ENCODE measurements at places on chromosomes 5 and 9.
A peak's percentile ranks its signal among the peaks of the same experiment; 100 is the strongest.

- DNase-seq, result peak; percentile 77
Measured at GRCh38 chr5:114296191-114296590, 65.7 kb upstream of the KCNN2 start.

- no peak for DNase-seq
Measured at GRCh38 chr5:66180282-66181155, 36.4 kb downstream of the SREK1 start.

GRCh38 chr5:170614065-170614490 is 110.3 kb downstream of the KCNIP1 start:
- no peak for DNase-seq

DNA sequence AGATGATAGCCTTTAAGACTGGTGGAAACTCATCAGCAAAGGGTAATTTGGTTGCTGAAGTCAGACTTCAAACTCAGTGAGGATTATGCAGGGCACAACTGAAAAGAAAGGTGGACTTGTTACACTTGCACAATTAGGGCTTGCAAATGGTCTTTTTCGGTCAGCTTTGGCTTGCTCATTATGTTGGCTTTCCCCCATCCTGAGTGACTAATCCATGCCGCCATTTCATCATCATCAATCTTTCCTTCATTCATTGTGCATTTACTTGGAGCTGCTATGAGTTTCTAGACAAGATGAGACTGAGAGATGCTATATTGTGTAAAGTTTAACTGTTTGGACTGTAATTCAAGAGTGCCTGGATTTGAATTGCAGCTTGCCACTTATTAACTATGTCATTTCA is 134.8 kb upstream of the PPP1R2B start:
- DNase-seq, result no peak

DNA sequence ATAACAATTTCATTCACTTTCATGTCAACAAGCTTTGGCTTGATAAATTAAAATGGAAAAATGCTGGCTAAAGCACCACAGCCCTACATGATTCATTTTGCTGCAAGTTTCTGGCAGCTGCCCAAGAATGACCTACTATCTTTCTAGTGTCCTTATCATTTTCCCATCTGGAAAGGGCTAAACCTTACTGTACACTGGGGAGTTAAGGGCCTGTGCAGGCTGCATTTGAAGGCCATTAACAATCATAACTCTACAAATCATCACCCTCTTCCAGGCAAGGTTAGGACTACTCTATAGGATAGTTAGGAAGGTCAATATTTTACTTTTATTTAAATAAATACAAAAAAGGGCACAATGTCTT is 579.7 kb upstream of the ZNF608 start:
- DNase-seq, result peak; percentile 82

DNA sequence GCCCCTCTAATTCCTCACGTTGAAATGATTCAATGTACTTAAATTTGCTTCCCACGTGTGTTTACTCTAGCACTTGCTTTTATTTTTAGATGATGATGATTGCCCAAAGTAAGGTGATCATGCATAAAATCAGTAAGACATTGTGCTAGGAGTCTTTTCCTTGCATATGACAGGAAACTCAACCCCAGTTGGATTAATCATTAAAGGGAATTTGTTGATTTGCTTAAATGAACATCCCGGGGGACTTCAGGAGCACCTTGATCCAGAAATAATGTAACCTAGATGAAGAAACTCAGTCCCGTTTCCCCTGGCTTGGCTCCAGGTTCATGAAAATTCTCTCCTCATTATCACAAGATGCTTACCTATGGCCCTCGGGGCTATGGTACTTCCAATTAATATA is 106.1 kb upstream of the STC2 start:
- DNase-seq, result no peak

GRCh38 chr9:80651044-80651443 is 1038.3 kb downstream of the TLE1 start:
- DNase-seq, result peak; percentile 53

DNA sequence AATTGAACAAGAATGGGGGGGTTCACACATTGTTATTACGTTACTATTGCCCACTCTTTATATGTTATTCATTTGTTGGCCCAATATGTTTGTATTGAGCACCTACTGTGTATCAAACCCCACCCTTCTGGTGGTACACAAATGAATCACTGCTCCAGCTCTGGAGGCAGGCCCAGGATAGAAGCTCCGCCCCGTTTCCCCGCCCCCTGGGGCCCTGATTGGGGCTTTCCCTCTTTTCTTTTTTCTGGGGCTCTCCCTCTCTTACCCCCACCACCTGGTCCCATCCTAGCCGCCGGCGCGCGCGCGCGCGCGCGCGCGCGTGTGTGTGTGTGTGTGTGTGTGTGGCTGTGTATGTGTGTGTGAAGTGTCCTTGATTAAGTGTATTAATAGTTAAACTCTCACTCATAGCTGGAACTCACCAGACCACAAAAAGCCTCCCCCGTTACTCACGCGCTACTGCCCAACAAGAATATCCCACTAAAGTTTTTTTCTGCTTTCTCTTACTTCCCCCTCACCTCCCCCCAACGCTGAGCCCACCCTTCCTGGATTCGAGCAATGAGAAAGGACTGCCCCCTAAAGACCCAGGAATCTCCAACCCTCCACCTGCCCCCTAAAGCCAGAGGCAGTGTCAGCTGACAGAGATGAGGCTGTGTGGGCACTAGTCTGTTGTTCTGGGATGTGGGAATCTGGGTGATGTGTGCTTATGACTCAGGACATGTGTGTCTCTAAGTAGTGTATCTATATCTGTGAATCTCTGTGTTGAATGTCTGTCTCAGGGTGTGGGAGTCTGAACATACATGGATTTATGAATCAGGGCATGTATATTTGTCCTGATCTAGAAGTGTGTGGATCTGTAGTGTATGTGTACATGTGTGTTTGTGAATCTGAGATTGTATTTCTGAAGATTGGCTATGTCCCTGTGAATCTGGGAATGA is 4.0 kb downstream of the CXXC5 start:
- DNase-seq, result peak; percentile 96

DNA sequence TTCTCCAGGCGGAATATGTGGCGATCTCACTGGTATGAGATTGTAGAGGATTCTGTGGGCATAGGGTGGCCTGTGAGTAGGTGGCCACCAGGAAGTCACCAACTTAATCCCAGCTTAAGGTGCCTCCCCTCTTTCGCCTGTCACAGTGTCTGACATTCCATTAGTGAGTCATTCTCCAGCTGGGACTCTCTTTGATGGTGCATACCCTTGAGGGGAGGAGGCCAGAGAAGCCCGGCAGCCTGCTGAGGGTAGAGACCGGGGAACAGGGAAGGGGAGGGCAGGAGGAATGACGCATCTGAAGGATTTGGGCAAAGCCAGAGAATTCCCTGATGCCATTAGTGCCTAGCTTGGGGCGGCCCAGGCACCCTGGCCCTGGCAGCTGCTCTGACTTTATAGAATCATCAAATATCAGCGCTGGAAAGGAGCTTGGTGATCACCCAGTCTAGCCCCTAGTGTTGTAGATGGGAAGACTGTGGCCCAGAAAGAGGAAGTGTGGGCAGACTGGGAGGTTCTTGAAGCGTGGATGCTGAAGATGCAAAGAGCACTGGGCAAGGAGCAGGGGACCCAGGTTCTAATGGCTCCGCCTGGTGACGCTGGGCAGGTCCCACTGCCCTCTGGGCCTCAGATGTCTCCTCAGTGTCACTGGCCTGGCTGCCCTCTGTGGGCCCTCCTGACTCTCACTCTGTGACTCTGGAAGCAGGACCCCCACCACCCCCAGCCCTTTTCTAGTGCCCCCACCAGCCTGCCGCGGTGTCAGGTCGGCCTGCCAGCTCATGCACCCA is 41.4 kb downstream of the DAB2IP start:
- DNase-seq, result peak; percentile 78

All from mesenchymal stem cell (in vitro differentiated cells and primary cell).